Motor neuron (in vitro differentiated cells): ENCODE measurements at places on chromosomes 16 and 17.

GRCh38 chr17:44338702-44339101 lies 6.4 kb upstream of the GRN start:
- peak; percentile 30 for ATAC-seq

- ATAC-seq, result no peak
These were observed 36.7 kb downstream of the TK2 start for GRCh38 chr16:66513111-66513723.

- ATAC-seq, result no peak
These were observed 32.8 kb downstream of the DNAH2 start for GRCh38 chr17:7750321-7750821.

- ATAC-seq, result no peak
These were observed 8.0 kb downstream of the SPPL2C start for GRCh38 chr17:45852535-45853297.

DNA sequence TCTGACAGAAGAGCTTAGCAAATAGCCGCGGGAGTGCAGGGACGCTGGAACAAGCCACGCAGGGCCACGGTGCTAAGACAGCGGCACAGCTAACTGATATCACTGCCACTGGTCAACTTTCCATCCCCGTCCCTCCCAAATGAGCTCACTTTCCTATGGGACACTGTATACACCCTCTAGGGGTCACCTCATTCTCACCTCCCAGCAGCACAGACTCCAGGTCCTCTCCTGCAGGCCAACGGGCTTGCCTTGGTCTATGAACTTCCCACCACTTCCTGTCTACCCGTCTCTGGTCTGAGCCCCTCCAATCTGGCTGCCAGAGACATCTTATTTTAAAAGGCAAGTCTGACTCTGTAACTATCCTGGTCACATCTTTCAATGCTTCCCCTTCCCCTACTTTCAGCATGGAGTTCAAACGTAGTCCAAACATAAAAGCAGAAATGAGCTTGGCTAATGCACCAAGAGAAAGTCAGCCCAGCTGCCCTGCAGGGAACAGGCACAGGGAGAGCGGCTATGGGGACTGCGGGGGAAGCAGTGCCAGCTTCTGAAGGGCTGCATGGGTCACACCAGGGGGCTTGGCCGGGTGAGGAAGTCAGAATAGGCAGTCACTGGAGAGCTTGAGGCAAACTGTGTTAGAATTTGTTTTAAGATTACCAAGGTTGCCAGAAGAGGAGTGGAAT lies 26.3 kb upstream of the SLC38A8 start:
- no peak for ATAC-seq

- ATAC-seq, result no peak
These were observed 20.7 kb downstream of the MARCHF10 start for GRCh38 chr17:62787366-62787765.

DNA sequence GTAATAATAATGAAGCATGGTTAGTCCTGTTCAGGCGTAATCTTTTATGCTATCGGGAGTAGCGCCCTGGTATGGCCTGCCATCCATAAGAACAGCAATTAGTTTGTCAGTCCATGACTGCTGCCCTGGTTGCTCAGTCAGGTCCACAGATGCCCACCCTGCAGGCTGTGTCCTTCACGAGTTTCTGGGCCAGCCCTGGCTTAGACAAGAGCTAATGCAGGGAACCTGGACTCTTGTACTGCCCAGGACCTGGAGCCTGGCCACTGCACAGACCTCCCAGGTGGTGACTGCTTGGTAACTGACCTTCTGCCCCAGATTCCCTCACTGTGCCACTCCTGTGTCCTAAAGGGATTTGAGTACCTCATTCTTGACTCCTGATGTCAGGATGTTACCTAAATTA lies 161.1 kb upstream of the NOG start:
- ATAC-seq, result no peak

- ATAC-seq, result no peak
These were observed 160.9 kb upstream of the CDH5 start for GRCh38 chr16:66205287-66206231.
